ENCODE measurements at places on chromosomes 1 and 21.

GRCh38 chr1:151963288-151963687 lies 30.4 kb downstream of the S100A10 start:
- H3K4me1 ChIP-seq, result peaks cover 7% of the 10 kb centered on the region
- H3K4me3 ChIP-seq, result no peak overlapping the region
- peaks cover 18% of the 10 kb centered on the region for H3K27me3 ChIP-seq

GRCh38 chr1:8939362-8939995 lies 6.2 kb upstream of the CA6 start:
- no peaks in the 10 kb centered on the region for H3K36me3 ChIP-seq
- no peak for DNase-seq
- H3K4me1 ChIP-seq, result peaks cover 7% of the 10 kb centered on the region

GRCh38 chr1:64598100-64598571 lies 128.2 kb downstream of the CACHD1 start:
- no peak for DNase-seq
- no peaks in the 10 kb centered on the region for H3K36me3 ChIP-seq
- no peaks in the 10 kb centered on the region for H3K27me3 ChIP-seq
- no peak overlapping the region for H3K27ac ChIP-seq
- H3K4me3 ChIP-seq, result no peak overlapping the region

GRCh38 chr1:153546796-153547559 lies 1.4 kb upstream of the S100A4 start:
- H3K36me3 ChIP-seq, result peaks cover 19% of the 10 kb centered on the region
- H3K4me3 ChIP-seq, result no peak overlapping the region
- peaks cover 36% of the 10 kb centered on the region for H3K4me1 ChIP-seq
- no peak for DNase-seq

DNA sequence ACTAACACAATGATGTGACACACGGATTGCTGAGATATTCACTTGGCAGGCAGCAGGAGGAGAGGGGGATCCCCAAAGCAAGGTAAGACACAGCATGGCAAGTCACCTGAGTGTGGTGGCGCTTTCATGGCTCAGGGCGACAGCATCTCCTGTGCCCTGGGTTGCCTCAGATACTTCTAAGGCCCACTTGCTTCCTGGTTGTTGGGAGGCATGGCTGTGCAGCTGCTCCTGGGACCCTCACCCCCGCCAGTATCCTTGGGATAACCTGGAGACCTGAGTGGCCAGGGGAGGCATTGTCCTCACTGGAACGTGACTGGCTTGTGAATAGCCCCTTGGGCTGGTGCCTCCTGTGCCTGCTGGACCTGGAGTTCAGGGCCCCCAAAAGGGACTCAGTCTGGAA lies 69.8 kb downstream of the STUM start:
- no peak overlapping the region for H3K27ac ChIP-seq
- DNase-seq, result no peak
- no peaks in the 10 kb centered on the region for H3K27me3 ChIP-seq
- H3K4me3 ChIP-seq, result no peak overlapping the region

GRCh38 chr1:170634293-170634692 lies 29.6 kb upstream of the PRRX1 start:
- no peaks in the 10 kb centered on the region for H3K4me1 ChIP-seq
- H3K27ac ChIP-seq, result no peak overlapping the region
- no peak for DNase-seq
- H3K36me3 ChIP-seq, result no peaks in the 10 kb centered on the region
- H3K27me3 ChIP-seq, result peaks cover 9% of the 10 kb centered on the region

DNA sequence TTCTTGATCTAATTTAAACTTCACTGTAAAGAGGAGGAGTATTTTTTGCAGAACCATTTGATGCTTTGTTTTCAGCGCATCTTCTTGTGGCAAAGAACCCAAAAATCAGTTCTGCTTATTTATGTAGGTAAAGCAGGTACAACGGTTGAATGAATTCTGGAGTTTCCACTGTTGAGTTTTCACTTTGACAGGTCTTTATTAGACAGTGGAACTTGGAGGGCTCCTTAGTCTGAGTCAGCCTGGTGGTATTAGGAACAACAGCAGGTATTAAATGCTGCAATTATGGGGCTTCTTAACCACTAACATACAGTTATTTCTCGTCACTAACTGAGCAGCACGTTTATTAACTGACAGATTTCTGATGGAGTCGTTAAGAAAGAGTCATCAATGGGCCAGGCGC lies 1.2 kb downstream of the LRIG2 start:
- H3K4me3 ChIP-seq, result peak overlapping the region; percentile 95
- no peak for DNase-seq
- no peaks in the 10 kb centered on the region for H3K27me3 ChIP-seq
- peaks cover 32% of the 10 kb centered on the region for H3K4me1 ChIP-seq
- peak overlapping the region; percentile 99 for H3K27ac ChIP-seq

- no peaks in the 10 kb centered on the region for H3K36me3 ChIP-seq
- no peak overlapping the region for H3K4me3 ChIP-seq
- no peaks in the 10 kb centered on the region for H3K4me1 ChIP-seq
- peaks cover 16% of the 10 kb centered on the region for H3K27me3 ChIP-seq
- no peak overlapping the region for H3K27ac ChIP-seq
- no peak for DNase-seq
Observed at GRCh38 chr1:111903871-111904449, 85.5 kb downstream of the KCND3 start.

DNA sequence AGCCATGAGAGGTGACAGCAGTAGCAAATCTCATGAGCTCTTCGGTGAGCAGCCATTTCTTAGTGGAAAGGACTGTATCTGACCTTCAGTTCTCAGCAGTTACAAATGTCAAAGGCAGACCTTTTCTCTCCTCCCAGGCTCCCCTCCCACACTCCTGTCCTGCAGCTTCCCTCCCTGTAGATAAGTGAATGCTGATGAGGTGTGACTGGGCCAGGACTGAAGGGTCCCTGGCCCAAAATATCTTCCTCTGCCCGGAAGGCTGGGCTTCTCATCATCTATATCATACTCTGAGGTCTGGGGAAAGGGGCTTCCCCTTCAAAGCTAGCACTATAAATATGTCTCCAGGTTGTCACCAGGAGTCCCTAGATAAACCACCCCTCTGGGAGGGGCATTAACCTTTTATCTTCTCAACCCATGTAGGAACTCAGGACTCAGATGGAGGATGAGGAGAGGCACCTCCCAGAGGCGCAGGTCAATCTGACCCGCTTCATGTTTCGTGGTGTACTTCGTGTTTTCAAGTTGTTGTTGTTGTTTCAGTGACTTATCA lies 3.6 kb upstream of the ADAMTSL4 start:
- H3K4me1 ChIP-seq, result peaks cover 20% of the 10 kb centered on the region
- peaks cover 24% of the 10 kb centered on the region for H3K27me3 ChIP-seq
- no peak for DNase-seq
- H3K36me3 ChIP-seq, result no peaks in the 10 kb centered on the region
- peak overlapping the region; percentile 75 for H3K27ac ChIP-seq

DNA sequence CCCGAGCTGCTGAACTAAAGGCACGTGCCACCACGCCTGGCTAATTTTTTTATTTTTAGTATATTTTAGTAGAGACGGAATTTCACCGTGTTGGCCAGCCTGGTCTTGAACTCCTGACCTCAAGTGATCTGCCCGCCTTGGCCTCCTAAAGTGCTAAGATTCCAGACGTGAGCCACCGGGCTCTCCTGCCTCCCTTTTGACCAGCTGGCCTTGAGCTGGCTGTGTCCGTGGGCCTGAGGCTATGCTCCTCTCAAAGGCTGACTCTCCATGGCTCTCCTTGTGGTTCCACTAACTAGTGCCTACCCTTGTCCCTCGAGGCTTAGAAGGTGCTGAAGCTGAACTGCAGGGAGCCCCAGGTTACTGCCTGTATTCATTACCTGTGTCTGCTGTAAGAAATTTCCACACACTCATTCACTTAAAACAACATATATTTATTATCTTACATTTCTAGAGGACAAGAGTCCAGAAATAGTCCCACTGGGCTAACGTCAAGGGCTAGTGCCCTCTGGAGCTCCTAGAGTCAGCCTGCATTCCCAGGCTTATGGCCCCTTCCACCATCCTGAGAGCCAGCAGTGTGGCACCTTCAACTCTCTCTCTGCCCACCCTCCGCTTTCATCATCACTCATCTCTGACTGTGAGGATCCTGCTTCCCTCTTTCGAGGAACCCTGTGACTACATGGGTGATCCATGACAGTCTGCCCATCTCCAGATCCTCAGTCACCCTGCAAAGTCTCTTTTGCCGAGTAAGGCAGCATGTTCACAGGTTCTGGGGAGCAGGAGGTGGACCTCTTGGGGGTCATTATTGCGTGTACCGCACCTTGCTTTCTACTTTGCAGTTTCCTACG lies 34.9 kb downstream of the ETS2 start:
- peaks cover 32% of the 10 kb centered on the region for H3K27me3 ChIP-seq
- H3K27ac ChIP-seq, result no peak overlapping the region
- no peak for DNase-seq
- H3K4me1 ChIP-seq, result peaks cover 13% of the 10 kb centered on the region

- peak overlapping the region; percentile 71 for H3K27ac ChIP-seq
- peaks cover 18% of the 10 kb centered on the region for H3K4me1 ChIP-seq
- H3K27me3 ChIP-seq, result no peaks in the 10 kb centered on the region
- peak overlapping the region; percentile 57 for H3K4me3 ChIP-seq
Observed at GRCh38 chr1:26705788-26706311, 10.0 kb downstream of the ARID1A start.

DNA sequence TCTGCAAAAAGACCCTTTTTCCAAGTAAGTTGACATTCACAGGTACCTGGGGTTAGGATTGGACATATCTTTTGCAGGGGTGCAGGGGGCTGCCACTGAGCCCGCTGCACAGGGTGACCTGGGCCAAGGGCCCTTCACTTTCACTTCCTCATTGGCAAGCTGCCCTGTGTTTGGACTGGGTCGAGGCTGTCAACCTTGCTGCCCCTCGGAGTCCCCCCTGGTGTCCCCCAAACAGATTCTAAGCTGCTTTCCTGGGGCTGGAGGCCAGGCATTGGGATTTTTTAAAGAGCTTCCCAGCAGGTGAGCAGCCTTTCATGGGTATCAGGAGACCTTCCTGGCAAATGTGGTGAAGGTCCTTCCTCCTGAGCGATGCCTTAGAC lies 7.9 kb upstream of the UMODL1 start:
- peaks cover 58% of the 10 kb centered on the region for H3K4me1 ChIP-seq
- H3K27ac ChIP-seq, result peak overlapping the region; percentile 80
- H3K27me3 ChIP-seq, result no peaks in the 10 kb centered on the region
- H3K4me3 ChIP-seq, result peak overlapping the region; percentile 81
- H3K36me3 ChIP-seq, result no peaks in the 10 kb centered on the region

DNA sequence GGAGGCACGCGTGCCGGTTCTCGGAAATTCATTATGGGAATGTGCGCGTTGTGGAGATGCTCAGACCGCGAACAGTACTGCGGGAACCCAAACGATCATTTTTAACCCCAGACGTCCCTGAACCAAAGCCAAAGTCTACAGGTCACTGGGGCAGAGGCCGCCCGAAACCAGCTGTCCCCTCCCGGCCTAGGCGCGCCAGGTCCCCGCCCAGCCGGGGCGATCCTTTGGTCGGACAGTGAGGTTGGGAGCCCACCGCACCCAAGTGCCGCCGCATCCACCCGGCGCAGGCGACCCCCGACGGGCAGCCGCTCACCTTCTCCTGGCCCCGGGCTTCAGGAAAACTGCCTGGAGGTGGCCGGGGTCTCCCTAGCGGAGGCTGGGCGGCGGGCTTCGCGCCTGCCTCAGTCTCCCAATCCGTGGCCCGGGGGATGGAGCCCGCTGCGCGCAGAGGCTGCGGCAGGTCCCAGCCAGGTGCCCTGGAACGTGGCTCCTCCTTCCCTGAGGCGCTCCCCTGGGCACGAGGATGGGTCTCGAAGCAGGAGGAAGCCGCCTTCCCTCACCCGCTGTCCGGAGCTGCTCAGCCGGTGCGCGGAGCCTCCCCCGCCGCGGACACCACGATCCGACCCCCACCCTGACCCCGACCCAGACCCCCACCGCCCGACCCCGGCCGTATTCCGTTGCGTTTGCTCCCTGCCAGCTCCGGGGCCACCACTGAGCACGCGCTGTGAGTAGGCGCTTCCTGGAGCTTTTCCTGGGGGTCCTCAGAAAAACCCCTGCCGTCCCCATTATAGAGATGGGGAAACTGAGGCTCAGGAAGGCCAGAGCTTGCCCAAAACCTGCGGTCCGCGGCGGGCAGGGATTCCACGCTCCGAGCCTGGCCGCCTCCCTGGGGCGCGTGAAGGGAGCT lies 8.1 kb upstream of the SLX9 start:
- H3K27me3 ChIP-seq, result no peaks in the 10 kb centered on the region
- peak overlapping the region; percentile 85 for H3K4me3 ChIP-seq
- peaks cover 45% of the 10 kb centered on the region for H3K4me1 ChIP-seq
- no peaks in the 10 kb centered on the region for H3K36me3 ChIP-seq
- peak overlapping the region; percentile 90 for H3K27ac ChIP-seq

- H3K36me3 ChIP-seq, result peaks cover 3% of the 10 kb centered on the region
- H3K27me3 ChIP-seq, result peaks cover 4% of the 10 kb centered on the region
- no peak for DNase-seq
- peaks cover 51% of the 10 kb centered on the region for H3K4me1 ChIP-seq
- H3K27ac ChIP-seq, result peak overlapping the region; percentile 31
- peak overlapping the region; percentile 78 for H3K4me3 ChIP-seq
Observed at GRCh38 chr1:25800703-25801377, 847 bp downstream of the SELENON start.

DNA sequence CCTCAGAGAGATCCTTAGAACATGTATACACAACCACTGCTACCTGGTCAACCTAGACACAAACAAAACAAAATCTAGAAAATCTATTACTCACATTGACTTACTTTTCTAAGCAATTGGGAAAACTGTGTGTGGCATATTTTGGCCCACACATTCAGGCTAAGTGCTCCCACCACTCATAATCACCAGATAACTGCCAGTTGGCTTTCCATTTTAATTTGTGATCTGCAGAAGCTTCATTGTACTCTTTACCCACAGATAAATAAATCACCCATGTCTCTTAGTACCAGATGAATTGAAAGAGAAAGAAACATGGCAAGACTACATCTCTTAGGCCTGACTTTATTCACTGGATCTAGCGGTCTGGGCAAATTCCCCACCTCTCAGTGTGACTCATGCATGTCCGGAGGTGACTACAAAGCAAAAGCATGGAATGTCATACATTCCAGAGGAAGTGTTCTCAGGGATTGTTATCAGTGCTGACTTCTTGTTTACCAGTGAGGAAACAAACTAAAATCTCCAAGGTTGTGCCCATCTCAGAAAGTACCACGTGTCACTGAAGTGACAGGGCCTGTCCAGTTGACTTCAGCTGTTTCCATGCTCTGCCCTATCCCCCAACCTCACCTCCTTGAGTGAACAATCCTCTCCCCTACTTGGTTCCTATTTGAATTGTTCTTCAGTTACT lies 52.4 kb upstream of the BCL10 start:
- H3K27me3 ChIP-seq, result no peaks in the 10 kb centered on the region
- H3K4me3 ChIP-seq, result no peak overlapping the region
- H3K27ac ChIP-seq, result no peak overlapping the region
- peaks cover 51% of the 10 kb centered on the region for H3K4me1 ChIP-seq
- DNase-seq, result no peak
